Activated T-cell treated with anti-CD3 and anti-CD28 coated beads, Interleukin-2, amount 50 U/mL, for 72 hours (primary cell): ENCODE measurements at places on chromosomes 16 and 17.

- no peak for DNase-seq
These were observed 34.1 kb downstream of the HIC1 start for GRCh38 chr17:2089021-2089422.

DNA sequence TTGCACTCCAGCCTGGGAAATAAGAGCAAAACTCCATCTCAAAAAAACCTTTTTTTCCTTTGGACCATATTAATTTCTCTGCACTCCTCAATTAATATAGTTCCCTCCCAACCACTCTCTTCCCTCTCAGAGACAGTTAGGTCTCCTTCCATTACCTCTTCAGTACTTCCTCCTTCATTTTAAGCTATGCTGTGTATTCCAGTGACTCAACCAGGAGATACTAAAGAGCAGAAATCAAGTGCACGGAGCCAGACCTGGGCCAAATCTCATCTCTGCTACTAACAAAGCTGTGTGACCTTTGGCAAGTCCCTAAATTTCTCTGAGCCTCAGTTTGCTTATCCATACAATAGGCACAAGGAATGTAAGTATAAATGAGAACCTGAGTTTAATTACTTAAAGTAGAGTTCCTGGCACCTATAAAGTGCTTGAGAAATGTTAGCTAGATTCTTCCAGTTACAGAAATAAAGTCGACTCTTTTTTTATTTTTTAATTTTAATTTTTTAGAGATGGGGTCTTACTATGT is 8.5 kb downstream of the PECAM1 start:
- no peak for DNase-seq

GRCh38 chr17:13209081-13209480 is 191.3 kb upstream of the ELAC2 start:
- no peak for DNase-seq

DNA sequence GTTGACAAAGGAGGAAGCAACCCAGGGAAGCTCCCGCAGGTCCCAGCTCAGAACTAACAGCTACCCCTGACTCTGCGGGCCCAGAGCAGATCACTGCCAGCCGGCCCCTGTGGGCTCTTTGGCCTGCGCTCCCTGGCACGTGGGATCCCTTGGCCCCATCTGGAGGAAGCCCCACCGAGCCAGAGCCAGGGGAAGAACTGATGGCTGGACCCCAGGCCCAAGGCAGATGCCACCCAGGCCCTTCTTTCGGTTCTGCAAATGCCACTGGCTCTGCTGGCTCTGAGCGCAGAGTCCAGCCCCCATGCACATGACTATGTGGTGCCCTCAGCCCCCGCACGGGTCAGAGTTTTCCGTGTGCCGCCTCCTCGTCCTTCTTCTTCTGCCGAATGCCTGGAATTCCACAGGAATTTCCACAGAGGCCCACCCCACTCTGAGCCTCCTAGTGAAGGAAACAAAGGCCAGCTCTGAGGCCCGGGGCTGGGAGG is 35.8 kb upstream of the SNN start:
- DNase-seq: no peak

- DNase-seq: no peak
These were observed 16.6 kb downstream of the G6PC1 start for GRCh38 chr17:42917236-42917603.
